Glomerular endothelial cell (primary cell): ENCODE measurements at places on chromosomes 1 and 21. TPM values are rescaled to one million over a fixed set of nuclear protein-coding genes. Genes with fewer than 3 reads are reported as not detected.
A peak's percentile ranks its signal among the peaks of the same experiment; 100 is the strongest.

- DNase-seq, result no peak
These were observed 85.0 kb downstream of the PCP4 start for GRCh38 chr21:39952265-39952664.

- peak; percentile 4 for DNase-seq
These were observed 49.2 kb upstream of the TEKT2 start for GRCh38 chr1:36034692-36035091.

DNA sequence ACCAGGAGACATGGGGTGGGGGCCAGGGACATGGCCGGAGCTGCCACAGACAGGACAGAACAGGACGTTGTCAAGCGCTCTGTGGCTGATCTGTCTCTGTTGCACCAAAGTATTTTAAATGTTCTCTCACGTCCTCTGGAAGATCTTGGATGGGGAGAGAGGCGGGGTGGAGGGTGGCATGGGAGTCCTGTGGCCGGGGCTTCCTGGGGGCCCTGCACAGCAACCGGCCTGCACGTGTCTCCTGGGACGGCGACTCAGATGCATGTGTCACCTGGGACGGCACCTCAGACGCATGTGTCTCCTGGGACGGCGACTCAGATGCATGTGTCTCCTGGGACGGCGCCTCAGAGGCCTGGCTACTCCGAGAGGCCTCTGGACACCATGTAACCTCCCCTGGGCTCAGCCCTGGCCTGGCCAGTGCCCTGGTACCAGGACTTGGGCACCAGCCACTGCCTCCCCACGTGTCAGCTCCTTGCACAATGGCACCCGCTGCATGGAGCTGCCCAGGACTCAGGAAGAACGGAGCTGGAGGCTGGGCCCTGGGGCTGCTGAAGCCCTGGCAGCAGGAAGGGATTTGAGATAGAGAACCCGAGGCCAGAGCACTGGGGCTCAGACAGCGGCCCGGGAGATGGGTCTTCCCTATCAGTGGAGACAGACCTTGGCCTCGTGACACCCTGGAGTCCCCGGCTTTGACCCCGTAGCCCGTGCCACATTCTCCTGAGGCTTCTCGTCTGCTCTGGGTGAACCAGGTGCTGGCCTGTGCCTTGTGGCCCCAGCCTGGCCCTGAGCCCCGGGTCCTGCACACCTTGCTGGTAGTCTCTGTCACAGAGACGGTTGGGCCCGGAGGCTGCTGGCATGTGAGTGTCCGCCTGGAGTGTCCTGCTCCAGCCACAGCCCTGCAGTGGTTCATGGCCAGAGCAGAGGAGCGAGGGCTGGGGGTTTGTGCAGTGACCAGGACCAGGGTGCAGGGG lies 14.7 kb upstream of the SLC19A1 start:
- DNase-seq, result no peak

GRCh38 chr21:43272591-43272990 lies 103.8 kb downstream of the CRYAA start:
- DNase-seq, result no peak

DNA sequence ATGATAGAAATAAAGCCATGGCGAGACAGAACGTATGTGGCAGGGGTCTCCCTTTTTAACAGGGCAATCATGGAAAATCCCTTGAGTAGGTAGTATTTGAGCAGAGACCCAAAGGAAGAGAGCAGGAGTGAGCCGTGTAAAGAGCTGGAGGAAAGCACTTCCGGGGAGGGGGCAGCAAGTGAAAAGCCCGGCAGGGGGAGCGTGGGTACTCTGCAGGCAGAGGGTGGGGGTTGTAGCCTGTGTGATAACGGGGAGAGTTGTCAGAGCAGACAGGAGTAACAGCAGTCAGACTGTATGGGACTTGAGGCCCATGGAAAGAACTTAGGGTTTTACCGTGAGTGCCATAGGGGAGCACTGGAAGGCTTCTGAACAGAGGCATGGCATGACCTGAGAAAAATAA lies 51.1 kb upstream of the LDLRAP1 start:
- no peak for DNase-seq

DNA sequence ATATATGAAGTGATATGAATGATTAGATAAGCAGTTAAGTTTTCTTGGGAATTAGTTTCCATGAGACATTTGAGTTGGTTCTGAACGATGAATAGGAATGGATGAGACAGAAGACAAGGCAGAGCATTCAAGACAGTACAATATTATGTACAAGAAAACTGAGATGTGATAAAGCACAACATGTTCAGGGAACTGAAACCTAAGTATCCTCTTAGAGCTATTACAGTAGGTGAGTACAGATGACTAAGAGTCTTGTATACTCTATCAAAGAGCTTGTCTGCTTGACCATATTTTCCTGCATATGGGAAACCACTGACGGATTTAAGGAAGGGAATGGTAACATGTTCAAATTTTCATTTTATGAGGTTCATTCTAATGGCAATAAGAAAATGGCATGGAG lies 61.6 kb downstream of the NME7 start:
- no peak for DNase-seq

GRCh38 chr1:203089651-203090045 lies 3.8 kb upstream of the MYOG start:
- no peak for DNase-seq

- no peak for DNase-seq
These were observed 48.9 kb upstream of the ZNF326 start for GRCh38 chr1:89945852-89946476.

GRCh38 chr21:42562816-42563215 lies 49.2 kb downstream of the SLC37A1 start:
- DNase-seq, result no peak

- DNase-seq, result no peak
These were observed 15.9 kb upstream of the FBXO28 start for GRCh38 chr1:224098007-224098406.

DNA sequence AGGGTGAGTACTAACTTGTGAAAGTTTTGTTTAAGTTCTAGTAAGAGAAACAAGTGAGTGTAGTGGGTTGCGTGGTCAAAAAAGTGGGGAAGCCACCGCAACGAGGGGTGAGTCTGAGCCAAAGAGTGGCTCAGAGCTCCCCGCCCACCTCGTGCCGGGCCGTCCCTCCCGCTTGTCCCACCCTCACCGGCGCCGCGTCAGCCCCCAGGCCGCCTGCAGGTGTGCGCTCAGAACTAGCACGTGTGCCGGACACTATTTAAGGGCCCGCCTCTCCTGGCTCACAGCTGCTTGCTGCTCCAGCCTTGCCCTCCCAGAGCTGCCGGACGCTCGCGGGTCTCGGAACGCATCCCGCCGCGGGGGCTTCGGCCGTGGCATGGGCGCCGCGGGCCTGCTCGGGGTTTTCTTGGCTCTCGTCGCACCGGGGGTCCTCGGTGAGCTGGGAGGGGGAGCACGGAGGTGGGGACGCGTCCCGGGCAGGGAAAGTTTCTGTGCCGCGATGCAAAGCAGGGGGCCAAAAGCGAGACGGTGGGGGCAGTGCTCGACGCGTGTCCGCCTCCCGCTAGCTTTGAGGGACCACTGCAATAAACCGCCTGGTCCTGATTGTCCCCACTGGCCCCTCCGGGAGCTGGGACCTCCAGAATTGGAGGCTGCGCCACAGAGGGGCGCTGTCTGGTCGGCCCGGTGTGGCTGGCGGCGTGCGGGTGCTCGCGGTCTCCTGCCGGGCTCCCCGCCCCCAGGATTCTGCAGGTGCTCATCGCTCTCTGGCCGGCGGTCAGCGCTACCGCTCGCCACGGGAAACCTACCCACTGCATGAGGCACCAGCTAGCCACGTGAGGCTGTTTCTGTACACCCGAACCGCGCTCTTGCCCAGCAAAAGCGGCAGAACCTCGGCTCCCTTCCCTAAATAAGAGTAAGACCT lies at the start of gene CR2:
Gene CR2, plus strand, starts transcription at position 283 of the 919 bp plus-strand sequence. Its CDS starts 91 bp downstream, at position 374.
- no peak for DNase-seq

DNA sequence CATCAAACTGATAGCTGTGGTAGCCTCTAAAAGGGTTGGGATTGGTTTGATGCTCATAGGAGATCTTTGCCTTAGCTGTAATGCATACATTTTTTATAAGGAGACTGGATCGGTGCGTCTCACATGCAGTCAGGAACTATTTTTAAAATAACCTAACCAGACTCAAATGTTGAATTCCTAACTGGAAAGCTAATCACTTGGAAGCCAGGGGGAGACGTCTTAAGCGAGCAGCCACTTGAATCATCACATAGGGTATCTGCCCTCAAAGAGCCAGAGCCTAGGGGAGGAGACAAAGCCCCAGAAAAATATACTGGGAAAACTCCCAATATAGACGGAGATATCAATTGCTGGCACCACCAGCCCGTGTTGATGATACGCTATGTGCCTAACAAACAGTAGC lies 61.7 kb upstream of the PUM1 start:
- DNase-seq, result no peak

- DNase-seq, result no peak
These were observed 8.8 kb upstream of the TGFB2 start for GRCh38 chr1:218336328-218336727.

GRCh38 chr1:22246755-22247480 lies 104.0 kb upstream of the WNT4 start:
- DNase-seq, result no peak

Gene ASTN1
- 0.05 TPM in 1 of 2 replicates, not detected in the other for total RNA-seq

Gene ETNK2
- total RNA-seq, result 9.4 and 15.3 TPM in 2 replicates

Gene ZRANB2
- total RNA-seq, result 41.7 and 43.7 TPM in 2 replicates

Gene CFHR3
- total RNA-seq, result not detected in 2 replicates

Gene TNFRSF4
- total RNA-seq, result 5.6 and 58.5 TPM in 2 replicates

Gene HPCA
- total RNA-seq, result not detected in 2 replicates

Gene MAB21L3
- not detected in 2 replicates for total RNA-seq

Gene PLEKHM2
- total RNA-seq, result 44.5 and 67.7 TPM in 2 replicates

Gene RGS8
- total RNA-seq, result not detected in 2 replicates

Gene EIF4G3
- 44.0 and 62.9 TPM in 2 replicates for total RNA-seq

Gene COQ8A
- 4.3 and 8.4 TPM in 2 replicates for total RNA-seq

Gene SLC30A2
- total RNA-seq, result not detected in 2 replicates

Gene CD1B
- total RNA-seq, result not detected in 2 replicates

Gene NHLH1
- total RNA-seq, result 0.05 TPM in 1 of 2 replicates, not detected in the other
